Stimulated activated CD4-positive, alpha-beta T cell treated with anti-CD3 and anti-CD28 coated beads, Interleukin-1b, Interleukin-23, amount 100 ng/mL, for 48 hours (primary cell): ENCODE measurements at places on chromosomes 3 and 15.

DNA sequence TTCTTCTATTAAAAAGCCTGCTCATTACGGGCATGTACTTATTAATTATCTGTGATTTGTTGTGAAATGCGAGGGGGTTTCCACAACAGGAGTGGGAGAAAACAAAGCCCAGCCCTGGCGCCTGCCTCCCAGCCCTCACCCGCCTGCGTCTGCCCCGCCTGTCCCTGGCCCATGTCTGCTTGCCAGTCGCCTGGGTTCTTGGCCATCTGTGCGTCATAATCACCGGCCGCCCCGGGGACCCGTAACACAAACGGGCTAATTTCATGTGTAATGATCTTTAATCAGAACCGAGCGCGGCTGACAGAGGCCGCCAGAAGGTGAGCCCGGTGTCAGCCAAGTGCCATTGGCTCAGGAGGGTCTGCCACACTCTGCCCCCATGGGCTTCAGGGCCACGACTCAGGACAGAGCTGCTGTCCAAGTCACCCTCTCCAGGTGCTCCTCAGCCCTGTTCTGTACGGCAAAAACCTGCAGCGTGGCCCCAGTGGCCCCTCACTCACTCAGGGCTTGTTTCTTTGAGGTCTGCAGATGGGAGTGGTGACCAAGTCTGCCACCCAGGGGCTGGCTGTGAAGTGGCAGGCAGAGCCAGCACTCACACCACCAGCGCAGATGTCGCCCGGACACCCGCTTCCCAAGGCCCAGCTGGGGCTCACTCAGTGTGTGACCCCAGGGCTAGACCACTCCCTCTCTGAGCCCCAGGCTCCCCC is 28.8 kb upstream of the TMEM115 start:
- no peak for DNase-seq

DNA sequence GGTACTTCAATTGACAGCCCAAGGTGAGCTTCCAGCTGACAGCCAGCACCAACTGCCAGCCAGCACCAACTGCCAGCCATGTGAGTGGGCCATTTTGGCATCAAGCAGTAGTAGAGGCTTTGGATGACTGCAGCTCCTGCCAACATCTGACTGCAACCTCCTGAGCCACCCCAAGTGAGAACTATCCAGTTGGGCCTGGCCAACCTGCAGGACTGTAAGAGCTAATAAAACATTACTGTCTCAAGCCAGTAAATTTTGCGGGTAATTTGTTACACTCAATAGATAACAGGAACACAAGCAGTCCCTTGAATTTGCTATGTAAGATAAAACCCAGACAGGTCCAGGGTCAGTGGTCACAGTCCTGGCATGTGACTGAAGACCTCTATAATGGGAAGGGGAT is 29.7 kb downstream of the EPHB1 start:
- no peak for DNase-seq

DNA sequence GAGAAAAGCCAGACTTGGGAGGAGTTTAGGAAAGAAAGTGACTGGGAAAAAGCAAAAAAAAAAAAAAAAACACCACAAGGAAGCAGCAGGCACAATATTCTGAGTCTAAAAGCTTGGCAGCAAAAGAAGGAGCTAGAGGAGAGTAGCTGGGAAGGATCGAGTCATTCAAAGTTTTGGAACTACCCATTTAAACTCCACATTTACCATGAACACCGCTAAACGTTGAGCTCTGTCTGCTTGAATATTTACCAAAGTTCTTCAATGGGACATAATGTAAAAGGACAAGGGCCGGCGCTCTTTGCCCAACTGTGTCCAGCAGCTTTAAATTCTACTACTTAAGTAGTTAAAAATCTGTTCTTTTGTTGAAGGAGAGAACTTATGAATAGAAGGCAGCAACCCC is 481.9 kb downstream of the FOXP1 start:
- DNase-seq = no peak

DNA sequence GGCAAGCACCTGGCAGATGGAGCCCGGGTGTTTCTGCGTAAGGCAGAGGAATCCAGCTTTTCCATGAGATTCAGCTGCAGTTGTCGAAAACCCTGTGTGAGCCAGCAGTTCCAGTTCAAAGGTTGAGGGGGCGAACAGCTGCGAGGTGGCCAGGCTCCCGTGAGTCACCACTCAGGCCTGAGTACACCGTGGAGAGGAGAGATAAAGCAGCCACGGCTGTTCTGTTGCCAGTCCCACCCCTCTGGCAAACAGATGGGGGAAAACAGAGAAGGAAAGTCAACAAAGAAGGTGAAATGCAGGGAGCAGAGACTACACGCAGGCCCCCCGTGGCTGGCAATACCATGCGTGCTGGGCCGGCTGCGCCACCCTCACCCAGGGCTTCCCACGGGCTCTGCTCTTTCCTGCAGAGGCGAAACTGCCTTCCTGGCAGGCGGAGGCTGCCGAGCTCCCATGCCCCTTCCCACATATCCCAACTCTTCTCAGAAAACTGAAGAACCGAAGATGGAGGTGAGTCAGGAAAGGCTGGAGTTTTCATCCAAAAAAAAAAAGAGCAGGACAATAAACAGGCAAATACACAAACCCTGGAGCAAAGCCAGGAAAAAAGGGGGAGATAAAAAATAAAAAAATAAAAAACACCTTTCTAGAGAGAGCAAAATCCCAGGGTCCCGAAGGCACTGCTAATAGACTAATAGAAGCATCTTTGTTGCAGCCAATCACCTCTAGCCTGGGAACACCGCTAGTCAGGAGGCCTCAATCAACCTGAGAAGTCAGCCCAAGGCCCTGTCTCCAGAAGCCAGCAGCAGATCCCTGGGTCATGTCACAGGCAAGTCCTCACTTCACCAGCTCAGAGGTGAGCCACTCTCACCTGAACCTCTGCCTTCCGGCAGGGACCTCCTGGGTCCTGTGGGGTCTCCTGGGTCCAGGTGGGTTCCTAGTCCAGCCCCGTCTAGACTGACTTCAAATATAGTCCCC is 37.7 kb downstream of the FAM174B start:
- no peak for DNase-seq

- no peak for DNase-seq
Observed at GRCh38 chr15:67479781-67480505, 41.0 kb upstream of the C15orf61 start.

GRCh38 chr3:188269040-188269439 is 115.1 kb downstream of the LPP start:
- no peak for DNase-seq

DNA sequence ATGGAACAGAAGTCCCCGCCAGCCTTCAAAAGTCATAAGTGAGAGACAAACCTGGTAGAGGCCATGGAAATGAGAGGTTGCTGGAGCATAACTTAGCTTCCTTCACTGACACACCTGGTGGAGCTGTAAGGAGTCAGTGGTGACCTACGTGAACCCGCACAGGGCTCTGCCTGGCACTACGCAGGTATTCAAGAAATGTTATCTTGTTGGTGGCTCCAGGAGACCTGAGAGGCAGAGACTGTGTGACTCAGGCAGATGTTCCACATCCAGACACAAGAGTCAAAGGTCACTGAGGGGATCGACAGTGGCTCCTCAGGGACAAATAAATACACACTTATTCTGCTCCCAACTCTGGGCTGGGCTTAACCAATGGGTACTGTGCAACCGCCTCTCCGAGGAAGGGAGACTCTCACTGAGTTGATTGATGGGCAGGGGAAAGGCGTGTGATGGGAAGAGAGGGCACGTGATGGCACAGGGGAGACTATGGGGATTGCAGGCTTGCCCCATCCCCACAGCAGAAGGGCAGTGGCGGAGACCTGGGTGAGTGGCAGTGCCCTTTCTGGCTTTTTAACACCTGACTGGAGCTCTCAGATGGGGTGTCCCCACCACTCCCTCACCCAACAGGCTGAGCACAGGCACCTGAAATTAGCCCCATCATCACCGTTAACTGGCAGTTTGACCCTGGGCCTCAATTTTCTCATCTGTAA is 111.7 kb upstream of the SMAD3 start:
- no peak for DNase-seq

DNA sequence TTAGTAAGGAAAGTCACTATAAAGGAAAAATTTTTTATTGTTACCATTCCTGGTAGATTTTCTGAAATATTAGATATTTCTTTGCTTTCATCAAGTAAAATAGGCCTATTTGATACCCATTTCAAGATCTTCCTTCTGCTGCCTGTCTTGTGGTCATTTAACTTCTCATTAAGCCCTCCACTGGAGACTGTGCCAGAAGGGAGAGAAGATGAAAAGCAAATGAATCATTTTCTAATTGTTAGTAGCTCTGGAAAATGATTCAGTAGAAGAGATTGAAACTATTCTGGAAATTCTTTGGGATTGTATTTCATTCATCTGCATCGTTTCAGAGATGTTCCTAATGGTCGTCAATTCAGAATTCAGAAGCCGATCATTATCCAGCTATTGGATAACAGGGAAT is 3.2 kb downstream of the KCTD6 start:
- DNase-seq = no peak

- DNase-seq = no peak
Observed at GRCh38 chr3:52328536-52329080, 12.5 kb downstream of the DNAH1 start.

GRCh38 chr3:63295356-63295755 is 17.2 kb downstream of the SYNPR start:
- no peak for DNase-seq

- DNase-seq = peak; percentile 10
Observed at GRCh38 chr3:73508330-73508954, 116.3 kb downstream of the PDZRN3 start.

- DNase-seq = peak; percentile 48
Observed at GRCh38 chr3:39447637-39448483, 19.6 kb upstream of the MOBP start.

DNA sequence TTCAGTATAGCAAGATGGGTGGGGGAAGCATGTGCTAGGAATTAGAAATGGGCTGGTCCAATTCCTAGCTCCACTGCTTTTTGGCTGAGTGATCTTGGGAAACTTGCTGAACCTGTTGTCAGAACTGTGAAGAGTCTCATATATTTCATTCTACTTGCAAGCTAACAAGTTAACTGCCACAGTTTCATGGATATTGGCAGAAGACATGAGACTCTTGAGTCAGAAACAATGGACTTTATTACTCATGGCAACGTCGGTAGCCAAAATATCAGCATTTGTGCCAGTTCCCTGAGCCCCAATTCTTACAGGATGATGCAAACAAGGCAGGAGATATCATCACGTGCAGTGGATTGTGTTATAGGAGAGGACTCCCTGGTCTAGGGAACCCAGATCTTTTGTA is 26.6 kb upstream of the PLAAT1 start:
- DNase-seq = no peak

DNA sequence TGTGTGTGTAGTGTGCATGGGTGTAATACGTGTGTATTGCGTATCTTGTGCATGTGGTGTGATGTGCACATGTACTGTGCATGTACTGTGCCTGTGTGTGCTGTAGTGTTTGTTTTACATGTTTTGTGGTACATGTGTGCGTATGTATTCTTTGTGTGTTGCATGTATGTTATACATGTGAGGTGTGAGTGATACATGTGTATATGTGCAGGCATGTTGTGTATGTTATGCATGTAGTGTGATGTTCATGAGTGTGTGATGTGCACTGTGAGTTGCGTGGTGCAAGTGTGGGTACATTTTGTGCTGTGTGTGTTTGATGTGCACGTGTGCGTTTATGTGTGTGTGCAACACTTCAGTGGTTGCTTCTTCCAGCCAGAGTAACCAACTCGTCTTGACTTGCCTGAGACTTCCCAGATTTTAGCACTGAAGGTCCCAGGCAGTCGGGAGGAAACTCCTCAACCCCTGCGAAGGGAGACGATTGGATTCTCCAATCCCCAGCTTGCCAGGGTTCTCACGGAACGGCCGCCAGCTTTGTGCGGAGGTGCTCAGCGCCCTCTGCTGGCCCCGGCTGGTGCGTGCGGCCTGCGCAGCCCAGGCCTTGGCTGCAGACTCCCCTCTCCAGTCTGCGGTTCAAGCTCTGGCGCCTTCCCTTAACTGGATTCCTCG is 3.6 kb downstream of the GALNT15 start:
- DNase-seq = peak; percentile 63

DNA sequence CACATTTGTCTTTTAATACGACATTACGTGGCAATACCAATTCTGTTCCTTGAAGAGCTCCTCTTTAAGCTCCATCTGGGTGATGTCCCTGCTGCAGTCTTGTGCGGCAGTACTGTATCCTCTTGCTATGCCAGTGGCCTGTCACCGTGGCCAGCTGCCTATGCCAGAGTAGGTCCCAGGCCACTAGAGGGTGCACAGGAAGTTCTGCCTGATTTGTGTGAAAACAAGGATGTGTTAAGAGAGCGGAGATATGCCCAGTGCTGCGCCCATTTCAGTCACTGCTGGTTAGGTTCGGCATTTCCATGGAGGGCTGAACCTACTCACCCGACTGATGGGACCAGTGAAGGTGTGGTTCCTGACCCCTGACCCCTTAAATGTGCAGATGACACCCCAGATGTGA is 25.2 kb downstream of the NIPA1 start:
- no peak for DNase-seq

DNA sequence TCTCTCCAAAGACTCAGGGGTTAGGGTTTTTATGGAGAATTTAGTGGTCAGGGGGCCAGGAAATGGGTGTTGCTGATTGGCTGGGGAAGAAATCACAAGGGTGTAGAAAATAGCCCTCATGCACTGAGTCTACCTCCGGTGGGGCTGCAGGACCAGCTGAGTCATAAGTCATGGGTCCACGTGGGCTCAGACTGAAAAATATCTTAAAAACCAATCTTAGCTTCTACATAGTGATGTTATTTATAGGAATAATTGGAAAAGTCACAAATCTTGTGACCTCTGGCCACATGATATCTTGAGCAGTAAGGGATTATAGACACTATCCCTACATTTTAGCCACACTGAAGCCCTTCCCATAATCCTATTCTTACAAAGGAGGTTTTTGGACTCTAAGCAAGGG is 224.0 kb downstream of the DPH6 start:
- DNase-seq = no peak

- no peak for DNase-seq
Observed at GRCh38 chr15:40282869-40283614, at the start of gene ANKRD63. Gene ANKRD63 (minus strand): TSS chr15:40283064. CDS start chr15:40282586, 478 bp downstream.

DNA sequence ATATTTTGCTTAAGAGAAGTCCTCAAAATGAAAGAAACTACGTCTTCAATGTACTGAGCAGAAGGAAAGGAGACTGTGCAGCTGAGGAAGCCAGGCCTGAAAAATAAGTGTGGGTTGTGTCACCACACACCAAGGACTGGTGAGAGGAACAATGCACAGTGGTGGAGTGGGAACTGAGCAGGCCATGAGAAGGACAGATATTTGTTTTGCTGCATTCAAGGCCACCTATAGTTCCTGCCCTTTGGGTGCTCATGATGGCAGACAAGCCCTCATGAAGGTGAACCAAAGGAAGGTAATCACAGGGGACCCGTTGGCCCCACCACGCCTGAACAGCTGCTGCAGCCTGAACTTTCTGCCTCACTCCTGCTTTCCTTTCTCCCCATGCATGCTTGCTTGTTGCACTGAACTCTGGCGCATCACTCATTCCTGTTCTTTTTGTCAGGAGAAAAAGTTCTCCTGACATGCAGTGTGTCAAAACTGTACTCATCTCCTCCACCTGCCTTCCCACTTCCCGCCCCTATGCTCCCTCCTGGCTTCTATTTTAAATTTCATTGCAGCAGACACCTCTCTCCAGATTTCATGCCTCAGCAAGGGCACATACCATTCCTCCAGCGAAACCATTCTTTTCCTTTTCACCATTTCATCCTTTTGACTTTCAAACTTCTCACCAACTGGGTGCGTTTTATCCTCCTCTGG is 2.2 kb upstream of the RNF7 start:
- no peak for DNase-seq
